ENCODE measurements at places on chromosomes 3 and 15.

GRCh38 chr3:178480795-178481194 is 55.4 kb upstream of the KCNMB2 start:
- no peak for DNase-seq

DNA sequence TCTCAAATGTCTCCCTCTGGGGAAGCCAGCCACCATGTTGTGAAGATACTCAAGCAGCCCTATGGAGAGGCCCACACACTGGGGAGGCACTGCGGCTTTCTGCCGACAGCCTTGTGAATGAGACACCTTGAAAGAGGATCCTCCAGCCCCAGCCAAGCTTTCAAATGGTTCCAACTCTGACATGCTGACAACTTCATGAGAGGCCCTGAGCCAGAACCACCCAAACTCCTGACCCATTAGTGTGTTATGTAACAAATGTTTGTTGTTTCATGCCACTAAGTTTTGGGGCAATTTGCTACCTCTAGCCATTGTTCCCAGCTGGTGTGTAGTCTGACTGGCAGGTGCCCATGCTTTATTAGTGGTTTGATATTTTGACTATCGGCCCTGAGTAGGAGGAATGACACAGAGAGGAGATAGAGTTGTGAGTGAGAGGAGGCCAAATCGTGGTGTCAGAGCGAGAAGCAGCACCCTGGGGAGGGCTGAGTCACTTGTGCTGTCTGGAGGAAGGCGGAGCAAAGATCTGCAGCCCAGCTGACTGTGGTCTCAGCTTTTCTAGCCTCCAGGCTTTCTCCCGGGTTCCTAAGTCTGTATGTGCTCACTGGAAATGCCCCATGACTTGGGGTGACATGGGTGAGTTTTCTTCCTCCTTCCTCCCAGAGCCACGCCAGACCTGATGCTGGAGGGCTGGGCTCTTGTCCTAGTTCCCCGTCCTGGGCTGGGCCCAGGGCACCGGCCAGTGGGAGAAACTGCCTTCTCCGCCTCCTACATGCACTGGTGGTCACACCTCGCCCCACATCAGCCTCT is 56.7 kb upstream of the BLM start:
- no peak for DNase-seq

- DNase-seq: no peak
Measured at GRCh38 chr3:187208159-187208558, 10.9 kb downstream of the RTP1 start.

DNA sequence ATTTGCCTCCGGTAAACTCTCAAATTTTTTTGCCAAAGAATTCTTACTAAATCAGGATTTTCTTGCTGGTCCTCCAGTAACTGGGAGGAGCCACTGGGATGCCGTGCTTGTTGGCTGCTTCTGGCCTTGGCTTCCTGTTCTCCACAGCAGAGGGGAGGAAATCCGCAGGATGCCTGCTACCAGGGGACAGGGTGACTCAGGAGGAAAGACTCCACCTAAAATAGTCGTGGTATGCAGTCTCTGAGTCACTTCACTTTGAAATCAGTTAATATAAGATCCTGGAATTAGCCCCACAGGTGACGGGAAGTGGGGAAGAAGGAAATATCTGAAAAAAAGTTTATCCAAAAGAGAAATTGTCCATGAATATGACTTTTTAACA is 6.5 kb upstream of the TM4SF18 start:
- DNase-seq: peak; percentile 89

- DNase-seq: no peak
Measured at GRCh38 chr15:63896336-63897115, 62.8 kb upstream of the HERC1 start.

DNA sequence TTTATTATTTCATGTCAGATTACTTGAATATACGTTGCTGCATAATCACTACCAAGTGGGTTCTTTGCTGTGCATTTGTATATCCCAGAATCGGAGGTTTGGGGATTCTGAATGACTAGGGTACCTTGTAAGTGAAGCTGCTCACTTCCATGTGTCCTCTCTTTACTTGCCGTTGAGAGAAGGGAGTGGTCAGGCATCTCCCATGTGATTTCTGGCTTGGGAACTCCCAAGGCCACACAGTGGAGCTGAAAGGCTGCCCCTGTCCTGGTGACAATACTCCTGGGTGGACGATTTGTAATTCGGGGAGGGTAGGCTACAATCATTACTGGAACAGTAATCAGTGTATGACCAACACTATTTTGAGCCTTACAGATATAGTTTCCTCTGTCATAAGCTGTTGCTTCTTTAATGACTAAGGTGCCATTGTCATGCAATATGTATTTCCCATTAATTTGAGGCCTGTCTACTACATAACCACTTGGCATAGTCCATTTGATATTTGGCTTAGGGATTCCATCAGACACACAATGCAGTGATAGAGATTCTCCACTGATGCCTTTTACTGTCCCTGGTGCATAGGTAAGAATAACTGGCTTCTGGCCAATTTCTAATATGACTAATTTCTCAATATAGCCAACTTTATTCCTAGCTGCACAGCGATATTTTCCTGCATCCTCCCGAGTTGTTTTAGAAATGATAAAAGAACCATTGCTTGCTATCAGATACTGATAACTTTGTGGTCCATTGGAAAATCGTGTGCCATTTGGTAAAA is 24.0 kb downstream of the IGSF10 start:
- DNase-seq: no peak

- no peak for DNase-seq
Measured at GRCh38 chr15:83312071-83312470, 27.6 kb upstream of the BNC1 start.
